ENCODE measurements at places on chromosomes 7 and 10. TPM values are rescaled to one million over a fixed set of nuclear protein-coding genes. Genes with fewer than 3 reads are reported as not detected.

DNA sequence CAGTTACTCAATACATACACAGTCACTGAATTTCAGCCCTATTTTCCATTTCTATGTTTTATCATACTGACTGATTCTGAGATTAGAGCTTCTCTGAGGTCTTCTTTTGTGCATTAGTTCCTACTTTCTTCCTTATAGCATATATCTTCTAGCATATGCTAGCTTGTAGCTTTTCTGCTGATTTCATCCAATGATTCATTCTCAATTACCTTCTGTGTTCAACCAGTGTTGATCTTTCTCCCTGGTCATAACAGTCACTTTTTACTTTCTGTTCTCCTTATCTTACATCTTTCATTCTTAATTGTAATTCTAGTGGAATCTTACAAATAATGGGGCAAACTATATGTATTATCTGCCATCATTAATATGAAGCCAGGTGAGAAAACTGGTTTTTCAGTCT lies 159.5 kb upstream of the HGF start:
- no peak overlapping the region for H3K4me3 ChIP-seq
- H3K27me3 ChIP-seq = no peaks in the 10 kb centered on the region
- H3K27ac ChIP-seq = no peak overlapping the region
- no peaks in the 10 kb centered on the region for H3K4me1 ChIP-seq

Gene ZNF722
- not detected for total RNA-seq

DNA sequence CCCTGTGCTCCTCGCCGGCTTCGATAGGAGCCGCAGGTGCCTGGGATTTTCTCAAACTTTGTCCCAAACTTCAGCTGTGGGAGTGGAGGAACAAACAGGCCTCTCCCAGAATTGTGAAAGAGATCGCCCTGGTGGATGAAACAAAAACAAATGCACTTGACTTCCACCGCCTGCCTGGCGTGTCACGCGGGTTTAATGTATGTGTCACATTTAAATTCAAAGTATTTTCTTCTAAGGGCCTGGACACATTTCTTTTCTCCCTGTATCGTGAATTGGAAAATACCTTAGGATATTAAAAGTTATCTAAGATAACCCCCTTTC lies 694 bp upstream of the WASL start:
- H3K4me3 ChIP-seq = peak overlapping the region; percentile 83
- no peaks in the 10 kb centered on the region for H3K27me3 ChIP-seq
- peak overlapping the region; percentile 97 for H3K27ac ChIP-seq
- peaks cover 48% of the 10 kb centered on the region for H3K4me1 ChIP-seq

GRCh38 chr10:58479045-58479444 lies 33.6 kb upstream of the BICC1 start:
- H3K27ac ChIP-seq = no peak overlapping the region
- H3K4me3 ChIP-seq = no peak overlapping the region
- peaks cover 7% of the 10 kb centered on the region for H3K27me3 ChIP-seq
- no peak for DNase-seq

Gene CALY
- not detected for total RNA-seq

Gene TAS2R16
- not detected for total RNA-seq

Gene CLDN3
- not detected for total RNA-seq

Gene ADGRA1
- not detected for total RNA-seq

DNA sequence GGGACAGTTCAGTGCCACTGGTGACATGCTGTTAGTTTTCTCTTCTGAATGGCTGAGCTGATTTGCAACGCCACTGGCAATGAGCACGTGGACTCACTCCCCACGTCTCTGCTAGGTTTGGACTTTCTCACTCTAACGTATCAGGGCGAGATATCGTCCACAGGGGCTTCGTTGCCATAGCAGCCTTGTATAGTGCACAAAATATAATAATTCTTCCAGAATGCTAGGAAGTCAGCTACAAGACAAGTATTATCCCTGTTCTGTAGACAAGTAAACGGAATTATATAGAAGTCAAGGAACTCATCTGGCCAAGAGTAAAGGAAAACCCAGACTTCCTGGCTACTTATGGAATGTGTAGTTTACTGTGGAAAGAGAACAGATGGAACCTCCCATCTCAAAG lies 226.8 kb downstream of the ARHGAP21 start:
- H3K4me3 ChIP-seq = no peak overlapping the region
- no peaks in the 10 kb centered on the region for H3K4me1 ChIP-seq
- H3K36me3 ChIP-seq = no peaks in the 10 kb centered on the region
- peaks cover 2% of the 10 kb centered on the region for H3K27me3 ChIP-seq

DNA sequence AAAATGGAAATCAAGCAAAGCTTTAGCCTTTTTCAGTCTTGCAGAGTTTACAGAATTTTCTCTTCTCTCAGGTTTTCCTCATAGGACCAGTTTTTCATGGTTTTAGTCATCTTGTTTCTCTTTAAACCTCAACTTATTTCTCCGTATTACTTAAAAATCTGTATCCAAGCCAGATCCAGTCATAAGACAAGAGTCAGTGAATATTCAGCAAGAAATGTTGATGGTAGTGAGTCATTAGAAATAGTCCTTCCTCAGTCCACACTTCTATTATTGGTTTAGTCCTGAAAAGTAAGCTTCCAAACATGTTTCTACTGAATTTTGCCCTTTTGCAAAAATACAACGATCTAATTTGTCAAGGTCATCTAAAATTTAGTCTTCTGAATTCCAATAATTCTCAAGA lies 107.0 kb downstream of the VIM start:
- peaks cover 2% of the 10 kb centered on the region for H3K36me3 ChIP-seq
- H3K4me3 ChIP-seq = no peak overlapping the region
- H3K27me3 ChIP-seq = no peaks in the 10 kb centered on the region
- no peak for DNase-seq
- no peaks in the 10 kb centered on the region for H3K4me1 ChIP-seq

- H3K4me3 ChIP-seq = no peak overlapping the region
- H3K36me3 ChIP-seq = no peaks in the 10 kb centered on the region
- H3K27ac ChIP-seq = no peak overlapping the region
- DNase-seq = no peak
- peaks cover 3% of the 10 kb centered on the region for H3K27me3 ChIP-seq
Measured at GRCh38 chr10:101748496-101748895, 27.4 kb downstream of the FGF8 start.

Gene MEPCE
- total RNA-seq = 38.8 TPM

GRCh38 chr10:109895848-109896247 lies 27.5 kb downstream of the XPNPEP1 start:
- H3K36me3 ChIP-seq = peaks cover 63% of the 10 kb centered on the region
- DNase-seq = no peak

GRCh38 chr10:47323636-47324296 lies 1.5 kb downstream of the GDF2 start:
- H3K36me3 ChIP-seq = no peaks in the 10 kb centered on the region
- no peaks in the 10 kb centered on the region for H3K4me1 ChIP-seq
- no peak overlapping the region for H3K4me3 ChIP-seq
- H3K27ac ChIP-seq = no peak overlapping the region

- peaks cover 13% of the 10 kb centered on the region for H3K4me1 ChIP-seq
- no peaks in the 10 kb centered on the region for H3K27me3 ChIP-seq
- H3K27ac ChIP-seq = no peak overlapping the region
- no peak for DNase-seq
Measured at GRCh38 chr7:105337529-105337928, 51.2 kb downstream of the SRPK2 start.

DNA sequence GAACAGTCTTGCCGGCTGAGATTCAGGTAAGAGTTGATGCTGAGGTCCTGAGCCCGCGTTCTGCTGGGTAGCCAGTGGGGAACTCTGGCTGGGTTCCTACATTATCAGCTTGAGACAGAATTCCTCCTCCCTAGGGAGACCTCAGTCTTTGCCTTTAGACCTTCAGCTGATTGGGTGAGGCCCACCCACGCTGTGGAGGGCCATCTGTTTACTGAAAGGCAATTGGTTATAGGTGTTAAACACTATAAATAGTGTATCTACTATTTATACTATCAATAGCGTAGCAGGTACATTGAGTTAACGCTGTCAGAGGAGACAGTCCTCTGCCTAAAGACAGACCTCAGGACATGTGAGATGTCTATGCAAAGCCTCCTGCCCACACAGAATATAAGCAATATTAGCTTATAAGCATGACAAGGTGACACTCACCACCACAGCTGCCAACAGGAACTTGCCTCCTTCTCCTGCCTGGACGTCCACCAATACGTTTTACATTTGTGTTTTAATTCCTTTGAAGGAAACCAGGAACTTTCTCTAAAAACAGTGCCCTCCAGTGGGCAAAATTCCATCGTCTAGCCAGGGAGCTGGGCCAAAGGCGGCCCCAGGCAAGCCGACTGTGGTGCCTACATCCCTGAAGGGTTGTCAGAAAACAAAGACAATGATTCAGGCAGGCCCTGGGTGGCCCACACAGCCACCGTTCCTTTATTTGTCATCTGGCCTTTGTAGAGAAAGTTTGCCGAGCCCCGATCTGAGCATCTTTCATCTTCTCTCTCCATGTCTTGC lies 58.8 kb downstream of the INSIG1 start:
- no peaks in the 10 kb centered on the region for H3K4me1 ChIP-seq
- no peak for DNase-seq
- H3K27ac ChIP-seq = no peak overlapping the region
- H3K27me3 ChIP-seq = peaks cover 28% of the 10 kb centered on the region
- no peak overlapping the region for H3K4me3 ChIP-seq

GRCh38 chr7:117041822-117042221 lies 88.5 kb downstream of the ST7 start:
- no peak overlapping the region for H3K4me3 ChIP-seq
- H3K27me3 ChIP-seq = no peaks in the 10 kb centered on the region
- H3K27ac ChIP-seq = no peak overlapping the region
- H3K36me3 ChIP-seq = no peaks in the 10 kb centered on the region
- peaks cover 5% of the 10 kb centered on the region for H3K4me1 ChIP-seq
- DNase-seq = no peak

GRCh38 chr10:10094691-10095090 lies 923.0 kb upstream of the CELF2 start:
- no peaks in the 10 kb centered on the region for H3K36me3 ChIP-seq
- H3K4me3 ChIP-seq = no peak overlapping the region
- DNase-seq = no peak
- H3K27me3 ChIP-seq = no peaks in the 10 kb centered on the region
- no peak overlapping the region for H3K27ac ChIP-seq

Gene SPAM1
- not detected for total RNA-seq

Gene SH2D4B
- total RNA-seq = 0.20 TPM

DNA sequence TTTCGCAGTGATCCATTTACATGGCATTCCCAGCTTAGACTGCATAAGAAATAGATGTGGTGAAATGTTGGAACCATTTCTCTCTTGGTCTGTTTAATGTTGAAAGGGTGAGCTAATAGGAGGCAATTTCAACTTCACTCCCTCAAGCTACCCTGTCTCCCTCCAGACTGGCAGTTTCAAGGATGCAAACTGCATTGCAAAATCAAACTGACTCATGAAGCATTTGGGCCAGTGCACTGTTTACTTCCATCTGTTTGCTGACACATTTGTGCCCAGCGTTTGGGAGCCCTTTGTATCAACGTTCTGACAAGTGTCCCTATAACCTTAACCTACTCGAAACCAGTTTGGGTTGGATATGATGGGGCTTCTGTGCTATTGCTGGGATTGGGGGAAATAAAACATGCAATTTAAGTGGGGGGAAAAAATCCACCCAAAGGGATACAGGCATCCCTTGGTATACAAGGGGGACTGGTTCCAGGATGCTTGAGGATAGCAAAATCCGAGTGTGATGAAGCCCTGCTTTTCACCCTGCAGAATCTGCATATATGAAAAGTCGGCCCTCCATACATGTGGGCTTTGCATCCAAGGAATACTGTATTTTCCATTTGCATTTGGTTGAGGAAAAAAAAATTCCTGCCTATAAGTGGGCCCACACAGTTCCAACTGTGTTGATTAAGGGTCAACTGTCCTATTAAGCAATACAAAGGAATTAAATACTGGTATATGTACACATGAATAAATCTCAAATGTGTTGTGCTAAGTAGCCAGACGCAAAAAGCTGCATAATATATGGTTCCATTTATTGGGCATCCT lies 15.6 kb downstream of the RHEB start:
- H3K4me3 ChIP-seq = no peak overlapping the region
- no peak for DNase-seq
- peaks cover 15% of the 10 kb centered on the region for H3K36me3 ChIP-seq
- no peaks in the 10 kb centered on the region for H3K27me3 ChIP-seq
- H3K27ac ChIP-seq = no peak overlapping the region

- H3K36me3 ChIP-seq = peaks cover 55% of the 10 kb centered on the region
- H3K4me3 ChIP-seq = no peak overlapping the region
- DNase-seq = no peak
- no peaks in the 10 kb centered on the region for H3K27me3 ChIP-seq
- H3K27ac ChIP-seq = peak overlapping the region; percentile 88
- peaks cover 50% of the 10 kb centered on the region for H3K4me1 ChIP-seq
Measured at GRCh38 chr7:7671361-7671760, 30.8 kb downstream of the UMAD1 start.

Gene COL28A1
- not detected for total RNA-seq

Gene ATP5MK
- 425 TPM for total RNA-seq

- H3K27me3 ChIP-seq = peaks cover 4% of the 10 kb centered on the region
- H3K27ac ChIP-seq = no peak overlapping the region
- DNase-seq = no peak
- no peaks in the 10 kb centered on the region for H3K36me3 ChIP-seq
Measured at GRCh38 chr7:127081539-127081938, 171.2 kb downstream of the GRM8 start.

DNA sequence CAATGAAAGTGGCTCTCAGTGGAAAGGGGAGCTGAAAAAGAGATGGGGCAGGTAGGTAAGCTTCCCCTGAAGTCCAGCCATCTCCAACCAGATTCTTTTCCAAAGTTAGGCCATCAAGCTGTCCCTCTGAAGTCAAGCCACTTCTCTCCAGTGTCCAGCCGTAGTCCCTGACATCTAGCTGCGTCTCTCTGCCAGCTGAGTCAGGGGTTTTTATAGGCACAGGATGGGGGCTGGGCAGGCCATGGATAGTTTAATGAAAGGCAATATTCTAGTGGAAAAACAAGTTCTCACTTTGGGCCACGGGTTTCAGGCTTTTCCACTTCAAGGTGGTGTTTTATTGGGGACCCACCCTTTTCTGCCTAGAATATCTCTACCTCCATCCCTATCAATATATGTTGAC lies 36.8 kb downstream of the AVL9 start:
- peaks cover 22% of the 10 kb centered on the region for H3K36me3 ChIP-seq
- H3K4me1 ChIP-seq = peaks cover 46% of the 10 kb centered on the region
- no peak overlapping the region for H3K4me3 ChIP-seq
- DNase-seq = no peak
- H3K27me3 ChIP-seq = no peaks in the 10 kb centered on the region

- no peak overlapping the region for H3K27ac ChIP-seq
- peaks cover 23% of the 10 kb centered on the region for H3K4me1 ChIP-seq
- H3K4me3 ChIP-seq = no peak overlapping the region
- H3K27me3 ChIP-seq = peaks cover 4% of the 10 kb centered on the region
- no peaks in the 10 kb centered on the region for H3K36me3 ChIP-seq
- DNase-seq = no peak
Measured at GRCh38 chr10:122492999-122493481, 31.7 kb downstream of the HTRA1 start.

Gene CCDC146
- 2.6 TPM for total RNA-seq

DNA sequence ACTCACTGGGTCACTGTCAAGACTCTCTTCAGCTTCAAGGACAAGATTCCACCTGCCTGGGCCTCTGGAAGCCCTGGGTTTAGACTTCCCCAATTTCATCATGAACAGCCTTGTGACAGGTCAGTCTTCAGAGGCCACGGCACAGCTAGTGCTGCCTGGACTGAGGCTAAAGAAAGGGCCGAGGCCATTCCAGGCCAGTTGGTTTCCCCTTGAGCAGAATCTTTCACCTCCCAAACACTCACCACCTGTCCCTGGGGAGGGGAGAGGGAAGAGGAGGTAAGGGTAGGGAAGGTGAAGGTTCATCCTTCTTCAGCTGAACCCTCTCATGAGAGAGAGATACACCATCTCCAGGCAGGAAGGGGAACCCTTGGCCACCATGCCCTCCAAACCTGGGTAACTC lies 24.3 kb downstream of the HSPA12A start:
- H3K4me1 ChIP-seq = peaks cover 4% of the 10 kb centered on the region
- H3K27ac ChIP-seq = no peak overlapping the region
- H3K4me3 ChIP-seq = no peak overlapping the region
- H3K36me3 ChIP-seq = no peaks in the 10 kb centered on the region
- peaks cover 50% of the 10 kb centered on the region for H3K27me3 ChIP-seq
- DNase-seq = no peak

Gene TNS3
- total RNA-seq = 0.04 TPM

Gene LBX1
- not detected for total RNA-seq
